ENCODE measurements at places on chromosomes 16 and 17.

DNA sequence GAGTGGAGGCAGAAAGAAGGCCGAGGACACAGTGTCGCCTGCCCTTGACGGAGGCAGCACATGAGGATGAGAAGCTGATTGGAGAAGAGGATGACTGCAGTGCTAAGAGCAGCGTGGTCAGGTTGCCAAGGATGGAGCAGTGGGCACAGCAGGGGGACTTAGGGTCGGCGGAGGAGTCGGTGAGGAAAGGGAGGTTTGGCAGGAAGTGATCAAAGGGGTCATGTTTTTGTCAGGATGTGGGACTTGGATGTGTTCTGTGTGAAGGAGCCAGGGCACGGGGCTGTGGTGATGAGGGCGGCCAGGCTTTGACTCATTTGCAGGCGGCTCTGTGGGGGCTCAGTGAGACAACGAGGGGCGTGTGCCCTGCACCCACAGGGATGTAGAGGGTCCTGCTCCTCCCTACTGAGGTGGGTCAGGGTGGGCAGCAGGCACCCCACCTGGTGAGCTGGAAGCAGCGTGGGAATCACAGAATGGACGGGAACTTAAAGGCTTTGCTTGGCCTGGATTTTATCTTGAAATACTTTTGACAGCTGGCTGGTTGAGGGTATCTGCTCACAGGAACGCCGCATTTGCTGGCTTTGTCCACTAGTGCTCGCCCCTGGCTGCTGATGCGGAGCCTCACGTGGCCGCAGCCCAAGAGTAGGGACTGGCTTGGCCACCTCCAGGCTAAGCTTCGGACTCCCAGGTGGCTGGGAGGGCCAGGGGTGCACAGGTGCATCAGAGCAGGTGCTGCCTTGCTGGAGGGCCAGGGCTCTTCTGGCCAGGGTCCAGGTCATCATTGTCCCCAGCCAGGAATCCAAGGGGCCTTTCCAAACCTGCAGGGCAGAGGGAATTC lies 6.0 kb downstream of the MPG start:
- no peak for DNase-seq

DNA sequence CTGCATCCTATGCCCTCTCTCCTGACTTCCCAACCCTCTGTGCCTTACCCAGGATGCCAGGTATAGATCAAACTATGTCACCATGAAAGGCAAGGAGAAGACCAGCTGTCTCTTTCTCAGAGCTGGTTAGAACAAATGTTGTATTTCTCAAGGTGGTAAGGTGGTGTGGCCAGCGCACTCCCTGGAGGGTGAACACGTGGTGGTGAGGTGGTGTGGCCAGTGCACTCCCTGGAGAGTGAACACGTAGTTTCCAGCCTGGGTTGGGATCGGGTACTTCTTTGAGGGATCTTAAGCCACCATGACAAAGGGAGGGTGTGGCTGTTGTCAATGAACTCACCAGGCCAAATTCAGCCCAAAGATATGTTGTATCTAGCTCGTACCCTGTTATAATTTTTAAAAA lies 26.8 kb downstream of the KATNIP start:
- no peak for DNase-seq

DNA sequence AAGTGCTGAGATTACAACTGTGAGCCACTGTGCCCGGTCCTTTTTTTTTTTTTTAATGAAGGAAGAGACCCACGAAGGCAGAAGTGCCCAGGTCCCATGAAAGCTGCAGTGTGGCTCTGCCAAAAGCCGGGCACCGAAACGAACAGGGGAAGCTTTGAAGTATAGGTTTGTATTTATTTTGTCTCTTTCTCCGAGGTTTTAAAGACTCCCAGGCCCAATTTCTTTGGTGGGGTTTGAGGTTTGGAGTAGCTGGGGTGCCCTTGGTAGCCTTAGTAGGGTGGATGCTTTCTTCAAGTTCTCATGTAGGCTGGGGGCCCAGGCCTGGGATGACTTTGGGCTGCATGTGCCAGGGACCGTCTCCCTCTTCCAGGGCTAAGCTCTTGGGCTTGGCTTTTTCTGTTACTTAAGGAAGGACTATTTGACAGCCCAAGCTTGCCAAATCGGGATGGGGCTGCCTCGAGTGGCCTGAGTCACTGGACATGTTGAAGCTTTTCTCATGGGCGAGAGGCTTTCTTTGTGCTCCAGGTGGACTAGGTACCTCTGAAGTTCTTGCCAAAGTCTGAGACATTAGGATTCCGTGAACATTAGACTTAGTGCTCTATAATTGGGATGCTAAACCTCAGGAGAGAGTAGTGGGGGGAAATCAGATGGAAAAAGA lies 66.3 kb downstream of the WIPI1 start:
- DNase-seq, result no peak

- DNase-seq, result no peak
These were observed 153.1 kb upstream of the NOG start for GRCh38 chr17:56440419-56440818.

- DNase-seq, result no peak
These were observed 1.3 kb upstream of the PSMB3 start for GRCh38 chr17:38751144-38751807.

GRCh38 chr17:56596691-56597494 lies 3.4 kb downstream of the NOG start:
- no peak for DNase-seq

DNA sequence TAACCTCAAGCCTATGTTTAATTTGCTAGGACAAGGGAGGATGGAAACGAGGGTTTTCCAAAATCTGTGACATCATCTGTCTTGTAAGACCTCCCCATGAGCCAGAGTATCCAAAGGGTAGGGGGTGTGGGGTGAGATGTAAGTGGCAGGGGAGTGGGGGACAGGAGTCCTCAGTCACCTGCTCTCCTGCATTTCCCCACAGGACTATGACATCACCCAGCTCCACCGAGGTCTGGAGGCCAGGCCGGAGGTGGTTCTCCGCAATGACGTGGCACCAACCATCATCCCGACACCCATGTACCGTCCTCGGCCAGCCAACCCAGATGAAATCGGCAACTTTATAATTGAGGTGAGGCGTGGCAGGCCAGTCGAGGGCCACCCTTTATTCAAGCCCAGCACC lies 41.5 kb upstream of the CDH1 start:
- no peak for DNase-seq

Data from dermis microvascular lymphatic vessel endothelial cell (primary cell).